ENCODE measurements at places on chromosomes 2 and 18.

DNA sequence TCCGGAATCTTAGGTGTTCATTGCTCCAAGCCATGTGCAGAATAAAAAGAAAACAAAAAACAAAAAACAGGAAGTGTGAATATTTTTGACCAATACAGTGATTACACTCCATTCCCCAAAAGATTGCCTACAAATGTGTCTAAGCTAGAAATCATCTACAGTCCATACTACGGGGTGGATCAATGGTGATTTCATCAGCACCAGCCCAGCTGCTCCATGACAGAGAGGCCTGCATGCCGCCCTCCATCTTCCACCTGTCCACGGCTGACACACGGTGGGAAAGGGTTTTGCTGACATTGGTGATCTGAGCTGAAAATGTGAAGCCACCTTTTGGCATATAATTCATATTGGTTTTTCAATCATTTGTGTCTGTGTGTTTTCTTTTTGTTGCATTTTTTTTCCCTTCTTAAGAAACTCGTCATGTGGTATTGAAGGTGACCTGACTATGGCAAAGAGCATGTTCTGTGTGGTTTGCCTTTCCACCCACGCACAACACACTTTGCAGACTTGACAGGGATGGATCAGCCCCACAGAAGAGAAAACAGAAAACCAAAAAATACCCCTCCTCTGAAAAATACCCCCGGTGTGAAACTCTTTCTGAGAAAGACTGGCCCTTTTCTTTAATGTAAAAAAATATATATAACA, 533.1 kb downstream of the RNF144A start:
- DNase-seq: peak; percentile 73

DNA sequence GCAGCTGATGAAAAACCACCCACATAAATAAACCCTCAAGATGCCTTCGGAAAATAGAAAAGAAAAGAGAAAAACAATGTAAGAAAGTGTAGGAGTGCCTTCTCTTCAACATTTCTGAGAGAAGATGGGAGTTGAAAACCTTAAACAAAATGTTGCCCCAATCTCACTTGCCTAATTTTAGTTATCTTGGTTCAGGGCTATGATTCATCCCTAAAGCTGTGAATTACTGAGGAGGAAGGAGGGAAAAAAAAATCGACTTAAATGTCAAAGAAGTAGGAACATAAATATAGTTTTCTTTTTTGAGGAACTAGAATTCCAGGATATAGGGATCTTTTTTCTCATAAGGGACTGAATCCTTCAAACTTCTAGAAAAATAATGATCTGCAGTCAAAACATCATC, 360.3 kb downstream of the TGIF1 start:
- DNase-seq: no peak

- DNase-seq: no peak
Measured at GRCh38 chr2:224111576-224111975, 72.5 kb upstream of the SERPINE2 start.

DNA sequence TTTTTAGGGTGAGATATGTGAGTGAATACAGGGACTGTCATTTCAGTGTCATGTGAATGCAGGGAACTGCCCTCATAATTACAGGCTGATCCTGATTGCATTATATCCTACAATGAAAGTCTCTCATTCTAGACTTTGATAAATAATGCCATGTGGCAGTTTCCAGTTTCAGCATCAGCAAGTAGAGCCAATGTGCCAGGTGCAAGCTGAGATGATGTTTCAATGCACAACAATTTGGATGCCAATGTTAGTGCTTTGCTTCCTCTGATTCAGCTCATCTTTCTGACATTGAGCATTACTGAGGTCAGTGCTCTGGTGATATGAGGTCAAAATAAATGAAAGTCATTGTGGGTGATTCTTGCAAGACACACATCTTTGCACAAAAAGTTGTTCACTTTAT, 63.7 kb upstream of the TFPI start:
- no peak for DNase-seq

DNA sequence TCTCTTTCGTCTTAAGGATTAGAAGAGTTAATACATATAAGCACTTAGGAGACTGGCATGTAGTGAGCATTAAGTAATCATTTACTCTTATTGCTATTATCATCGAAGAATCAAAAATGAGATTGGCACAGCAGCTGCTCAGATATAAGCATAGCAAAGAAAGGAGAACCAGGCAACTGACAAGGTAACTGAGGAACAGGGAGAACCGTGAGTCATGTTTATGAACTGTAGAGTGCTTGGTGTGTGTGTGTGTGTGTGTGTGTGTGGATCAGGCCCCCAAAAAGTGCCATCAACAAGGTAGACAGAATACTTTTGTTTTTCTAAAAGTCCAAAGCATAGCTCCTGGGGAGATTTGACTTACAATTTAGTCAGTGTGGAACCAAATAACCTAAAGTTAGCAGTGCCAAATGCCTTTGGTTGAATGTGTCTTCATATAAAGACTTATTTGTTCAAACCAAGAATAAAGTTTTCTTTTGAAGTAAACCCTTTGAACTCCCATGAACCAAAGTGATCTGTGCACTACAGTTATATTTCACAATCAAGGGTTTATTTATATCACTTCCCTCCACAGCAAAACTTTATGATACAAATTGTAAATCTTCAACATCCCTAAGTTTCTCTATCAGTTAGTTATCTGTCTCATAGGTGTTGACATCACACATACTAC, 660.6 kb downstream of the NYAP2 start:
- DNase-seq: no peak

DNA sequence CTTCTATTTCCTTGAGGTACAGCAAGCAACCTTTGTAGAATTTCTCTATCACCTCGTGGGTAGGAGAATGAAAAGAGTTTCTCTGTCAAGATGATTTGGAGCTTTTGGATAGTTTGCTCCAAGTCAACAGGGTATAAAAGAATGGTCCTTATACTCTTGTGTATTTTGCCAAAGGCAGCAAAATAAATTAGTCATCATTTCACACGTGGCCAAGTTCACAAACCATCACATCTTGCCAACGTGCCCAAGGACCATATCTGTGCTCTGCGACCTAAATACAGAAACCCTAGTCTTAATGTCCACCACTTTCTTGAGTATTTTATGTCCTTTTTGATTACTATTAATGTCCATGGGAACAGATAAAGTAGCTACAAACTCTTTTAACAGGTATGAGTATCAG, 262.9 kb downstream of the AFF3 start:
- DNase-seq: no peak

GRCh38 chr2:166365803-166366420, 9.8 kb downstream of the SCN9A start:
- DNase-seq: no peak

GRCh38 chr2:113406114-113406513, 31.4 kb upstream of the ZNG1B start:
- no peak for DNase-seq

- no peak for DNase-seq
Measured at GRCh38 chr18:59038295-59039039, 101.2 kb upstream of the SEC11C start.

Measured in stimulated activated CD4-positive, alpha-beta T cell treated with anti-CD3 and anti-CD28 coated beads, Interleukin-12 subunit alpha, Interleukin-12 subunit beta, amount 100 ng/mL, for 48 hours (primary cell).